ENCODE measurements at places on chromosomes 16 and 17.

DNA sequence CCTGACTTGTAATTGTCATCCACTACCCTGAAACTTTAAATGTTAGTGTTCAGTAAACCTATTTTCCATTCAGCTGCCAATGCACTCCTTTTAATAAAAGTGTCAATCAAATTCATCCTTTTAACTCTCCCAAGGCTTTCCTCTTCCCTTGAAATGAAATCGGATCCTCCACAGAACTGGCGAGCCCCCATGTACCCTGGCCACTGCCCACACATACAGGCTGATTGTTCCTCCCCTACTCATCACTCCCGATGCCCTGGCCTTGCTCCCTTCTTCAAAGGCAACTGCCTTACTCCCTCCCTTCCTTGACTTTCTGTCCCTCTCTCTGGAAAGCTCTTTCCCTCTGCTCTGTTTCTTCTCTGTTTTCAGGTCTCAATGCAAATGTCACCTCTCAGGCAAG is 7.6 kb downstream of the KRT33A start:
- DNase-seq: no peak

- peak; percentile 10 for DNase-seq
Observed at GRCh38 chr16:85611194-85611443, 2.0 kb upstream of the GSE1 start.

GRCh38 chr16:84550096-84550495 is 45.6 kb upstream of the MEAK7 start:
- no peak for DNase-seq

DNA sequence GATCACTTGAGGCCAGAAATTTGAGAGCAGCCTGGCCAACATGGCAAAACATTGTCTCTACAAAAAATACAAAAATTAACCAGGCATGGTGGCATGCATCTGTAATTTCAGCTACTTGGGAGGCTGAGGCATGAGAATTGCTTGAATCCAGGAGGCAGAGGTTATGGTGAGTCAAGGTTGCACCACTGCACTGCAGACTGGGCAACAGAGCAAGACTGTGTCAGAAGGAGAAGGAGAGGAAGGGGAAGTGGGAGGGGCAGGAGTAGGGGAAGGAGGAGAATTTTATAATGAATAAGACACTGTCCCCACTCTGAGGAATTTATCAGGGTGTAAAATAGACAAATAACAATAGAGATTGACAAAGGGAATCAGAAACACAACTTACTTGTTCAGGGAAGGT is 440.6 kb upstream of the DYNLRB2 start:
- DNase-seq: no peak

DNA sequence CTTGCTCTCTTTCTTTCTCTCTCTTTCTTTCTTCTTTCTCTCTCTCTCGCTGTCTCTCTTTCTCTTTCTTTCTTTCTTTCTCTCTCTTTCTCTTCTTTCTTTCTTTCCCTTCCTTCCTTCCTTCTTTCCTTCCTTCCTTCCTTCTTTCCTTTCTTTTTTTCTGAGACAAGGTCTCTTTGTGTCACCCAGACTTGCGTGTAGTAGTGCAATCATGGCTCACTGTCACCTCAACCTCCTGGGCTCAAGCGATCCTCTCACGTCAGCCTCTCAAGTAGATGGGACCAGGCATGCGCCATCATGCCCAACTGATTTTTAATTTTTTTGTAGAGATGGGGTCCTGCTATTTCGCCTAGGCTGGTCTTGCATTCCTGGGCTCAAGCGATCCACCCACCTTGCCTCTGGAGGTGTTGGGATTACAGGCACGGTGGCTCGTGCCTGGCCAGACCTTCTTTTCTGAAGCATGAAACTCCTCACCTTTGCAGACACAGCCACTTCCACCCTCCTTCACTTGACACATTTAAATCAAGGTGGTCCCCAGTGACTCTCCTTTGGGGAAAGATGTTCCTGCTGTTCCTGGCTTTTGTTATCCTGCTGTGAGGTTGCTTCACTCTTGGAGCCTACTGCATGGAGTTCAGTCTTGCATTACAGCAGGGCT is 26.8 kb upstream of the NKD1 start:
- DNase-seq: no peak

DNA sequence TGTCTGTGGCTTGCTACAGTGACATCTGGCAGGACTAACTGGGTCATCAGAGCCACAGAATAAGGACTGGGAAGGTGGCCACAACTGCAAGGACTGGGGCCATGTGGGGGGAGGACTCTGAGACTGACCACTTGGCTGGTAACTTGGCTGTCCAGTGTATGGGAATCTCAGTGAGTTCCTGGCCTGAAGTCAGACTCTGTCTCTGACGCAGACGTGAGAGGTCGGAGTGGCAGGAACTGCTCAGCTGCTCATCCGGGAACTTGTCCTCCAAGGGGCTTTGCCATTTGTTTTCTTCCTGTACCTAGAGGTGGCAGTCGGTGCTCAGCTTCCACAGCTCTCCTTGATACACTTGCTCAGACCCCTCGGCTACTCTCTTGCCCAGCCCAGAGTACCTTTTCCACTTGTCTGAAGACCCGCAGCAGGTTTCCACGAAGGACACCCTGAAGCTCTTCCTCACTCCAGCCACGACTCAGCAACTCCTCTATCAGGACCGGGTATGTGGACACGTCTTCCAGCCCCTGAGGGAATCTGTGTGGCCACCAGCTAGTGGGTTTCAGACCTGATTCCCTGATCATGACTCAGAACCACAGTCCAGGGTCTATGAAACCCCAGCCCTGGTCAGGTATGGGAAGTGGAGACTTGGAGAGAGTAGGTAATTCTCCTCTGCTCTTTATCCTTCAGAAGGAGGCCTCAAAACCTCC is 7.3 kb upstream of the DPEP3 start:
- no peak for DNase-seq

GRCh38 chr16:56888806-56889205 is 23.8 kb downstream of the SLC12A3 start:
- DNase-seq: no peak

DNA sequence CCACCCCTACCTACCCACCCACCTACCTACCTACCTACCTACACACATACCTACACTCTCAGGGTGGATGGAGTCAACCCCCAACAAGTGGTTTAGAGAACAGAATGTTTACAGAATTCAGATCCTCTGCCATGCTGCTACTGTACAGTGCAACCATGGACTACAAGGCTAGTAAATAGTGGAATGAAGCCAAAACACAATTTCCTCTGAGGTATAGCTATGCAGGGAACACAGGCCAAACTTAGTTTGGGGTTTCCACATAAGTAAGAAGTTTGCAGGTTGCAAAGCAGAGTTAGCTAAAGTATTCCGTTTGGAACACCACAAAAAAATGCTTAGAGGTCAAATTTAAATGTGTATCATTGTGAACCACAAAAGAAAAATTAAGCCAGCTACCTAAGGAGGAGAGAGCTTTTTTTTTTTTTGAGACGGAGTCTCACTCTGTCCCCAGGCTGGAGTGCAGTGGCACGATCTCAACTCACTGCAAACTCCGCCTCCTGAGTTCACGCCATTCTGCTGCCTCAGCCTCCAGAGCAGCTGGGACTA is 2.7 kb upstream of the AP1G1 start:
- no peak for DNase-seq

DNA sequence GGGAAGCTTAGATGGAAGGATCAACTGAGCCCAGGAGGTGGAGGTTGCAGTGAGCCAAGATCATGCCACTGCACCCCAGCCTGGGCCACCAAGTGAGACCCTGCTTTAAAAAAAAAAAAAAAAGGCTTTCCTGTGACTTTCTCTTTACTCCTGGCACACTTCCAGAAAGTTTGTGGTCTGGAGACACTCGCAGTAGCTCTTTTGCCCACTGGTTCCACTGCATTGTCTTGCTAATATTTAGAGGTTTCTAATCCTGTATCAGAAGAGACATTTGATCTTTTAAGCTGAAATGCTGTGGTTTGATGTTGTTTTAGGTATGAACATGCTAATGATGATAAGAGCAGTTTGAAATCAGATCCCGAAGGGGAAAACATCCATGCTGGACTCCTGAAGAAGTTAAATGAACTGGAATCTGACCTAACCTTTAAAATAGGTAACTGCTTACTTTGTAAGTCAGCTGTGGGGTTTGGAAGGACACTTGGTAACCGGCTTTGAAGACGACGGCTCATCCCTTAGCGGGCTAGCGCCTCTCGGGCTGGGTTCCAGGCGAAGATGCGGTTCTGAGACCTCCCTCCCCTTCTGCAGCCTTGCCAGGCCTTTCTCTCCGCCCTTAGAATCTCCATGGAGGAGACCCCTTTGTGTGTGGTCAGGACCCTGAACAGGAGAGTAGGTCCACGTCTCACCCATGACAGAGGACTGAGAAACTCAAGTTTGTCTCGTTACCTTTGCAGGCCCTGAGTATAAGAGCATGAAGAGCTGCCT is 23.1 kb downstream of the NTAN1 start:
- no peak for DNase-seq
